HS-5 (cell line): ENCODE measurements at places on chromosomes 6 and 20.

GRCh38 chr6:1535295-1535694 lies 74.4 kb upstream of the FOXC1 start:
- no peak for DNase-seq

- DNase-seq, result peak; percentile 96
Measured at GRCh38 chr20:48015943-48016723, 230.9 kb upstream of the SULF2 start.

- no peak for DNase-seq
Measured at GRCh38 chr6:13419422-13420195, 67.8 kb downstream of the GFOD1 start.

DNA sequence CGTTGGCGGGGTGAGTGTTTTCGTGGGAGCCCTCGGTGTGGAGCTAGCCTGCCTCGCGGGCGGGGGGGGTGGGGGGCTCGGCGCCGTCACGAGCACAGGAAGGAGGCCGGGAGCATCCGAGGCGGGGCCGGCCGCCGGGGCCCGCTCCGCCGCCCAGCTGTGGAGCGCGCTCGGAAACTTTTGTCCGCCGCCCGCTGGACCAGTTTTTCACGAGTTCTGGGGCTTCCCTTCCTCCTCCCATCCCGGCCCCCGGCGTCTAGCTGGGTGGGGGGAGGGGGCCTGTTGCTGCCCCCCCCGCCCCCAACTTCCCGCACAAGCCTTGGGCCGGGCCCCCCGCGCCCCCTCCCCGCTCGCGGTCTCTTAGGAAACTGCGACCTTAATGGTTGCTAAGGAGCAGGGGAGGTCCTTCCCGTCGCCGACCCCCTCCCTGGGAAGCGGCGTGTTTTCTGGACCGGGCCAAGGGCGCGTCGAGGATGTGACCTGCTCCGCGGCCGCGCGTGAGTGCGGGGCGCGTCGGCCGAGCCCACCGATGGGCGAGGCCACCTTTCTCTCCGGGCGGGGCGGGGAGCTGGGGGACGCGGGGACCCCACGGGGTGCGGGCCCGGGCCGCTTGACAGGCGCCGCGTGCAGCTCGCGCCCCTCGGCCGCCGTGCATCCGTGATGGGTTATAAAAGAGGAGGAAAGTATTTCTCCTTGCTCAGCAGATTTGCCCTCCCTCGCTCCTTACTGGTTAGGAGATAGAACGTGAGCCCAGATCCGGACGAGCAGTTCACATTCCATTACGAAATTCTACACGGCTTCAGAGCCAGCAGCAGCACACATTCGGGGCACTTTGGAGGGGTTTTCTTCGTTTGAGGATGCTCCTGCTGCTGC lies 1.4 kb downstream of the RREB1 start:
- DNase-seq, result no peak

DNA sequence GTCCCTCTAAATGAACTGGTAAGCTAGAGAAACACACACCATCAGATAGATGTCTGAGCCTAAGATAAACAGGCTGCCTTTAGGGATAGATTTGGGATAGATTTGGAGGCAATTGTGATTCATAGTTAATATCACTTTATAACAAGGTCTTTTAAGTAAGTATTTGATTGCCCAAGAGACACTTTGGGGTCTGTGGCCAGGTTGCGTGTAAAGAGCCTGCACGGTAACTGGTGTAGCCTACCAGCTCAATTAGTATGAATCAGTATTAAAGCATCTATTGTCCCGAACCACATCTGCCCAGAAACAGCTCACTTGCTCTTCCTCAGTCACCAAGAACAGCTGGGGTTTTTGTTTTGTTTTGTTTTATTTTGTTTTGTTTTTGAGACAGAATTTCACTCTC lies 193.3 kb downstream of the SASH1 start:
- no peak for DNase-seq

- DNase-seq, result no peak
Measured at GRCh38 chr6:22294301-22294700, 2.5 kb downstream of the PRL start.

GRCh38 chr6:111484633-111484930 lies 1.6 kb upstream of the REV3L start:
- DNase-seq, result no peak

DNA sequence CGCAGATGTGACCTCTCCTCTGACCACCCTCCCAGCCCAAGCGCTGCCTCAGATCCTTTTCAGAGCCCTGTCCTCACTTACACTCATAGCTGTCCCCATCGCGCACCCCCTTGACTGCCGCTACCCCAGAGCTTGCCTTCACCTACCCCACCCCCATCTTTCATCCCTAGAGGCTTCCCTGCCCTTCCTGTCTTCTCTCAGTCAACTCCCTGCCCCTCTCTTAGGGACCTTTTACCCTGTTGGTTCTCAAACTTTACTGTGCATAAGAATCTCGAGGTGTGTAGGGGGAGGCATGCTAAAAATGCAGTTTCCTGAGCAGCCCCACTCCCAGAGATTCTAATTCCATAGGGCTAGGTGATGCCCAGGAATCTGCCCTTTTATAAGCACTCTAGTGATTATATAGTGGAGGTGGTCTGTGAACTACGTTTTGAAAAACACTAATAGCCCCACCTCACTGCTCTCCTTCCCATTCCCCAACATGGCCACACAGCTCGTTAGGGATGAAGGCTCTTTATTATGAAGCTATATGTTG lies 725 bp downstream of the TM9SF4 start:
- no peak for DNase-seq

GRCh38 chr6:142712231-142712630 lies 232.7 kb downstream of the HIVEP2 start:
- no peak for DNase-seq

GRCh38 chr6:36998723-36999038 lies 6.8 kb upstream of the FGD2 start:
- no peak for DNase-seq

- no peak for DNase-seq
Measured at GRCh38 chr6:137631323-137631722, 137.1 kb upstream of the OLIG3 start.

DNA sequence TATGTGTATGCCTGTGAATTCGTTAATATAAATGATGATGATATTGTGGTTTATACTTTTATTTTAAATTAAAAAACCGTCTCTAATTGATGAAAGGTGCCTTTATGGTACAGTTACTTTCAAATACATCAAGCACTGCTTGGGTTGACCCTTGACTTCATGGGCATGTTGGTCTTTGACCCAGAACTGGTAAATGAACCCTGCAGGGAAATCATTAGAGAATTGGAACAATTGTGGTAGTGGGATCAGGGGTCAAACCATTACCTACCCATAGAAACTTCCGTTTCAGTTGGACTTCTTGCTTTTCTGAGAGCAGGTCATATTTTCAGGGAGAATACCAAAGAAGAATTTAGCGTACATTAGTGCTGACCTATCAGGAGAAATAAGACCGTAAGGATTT lies 258.0 kb downstream of the TMEM242 start:
- DNase-seq, result no peak

DNA sequence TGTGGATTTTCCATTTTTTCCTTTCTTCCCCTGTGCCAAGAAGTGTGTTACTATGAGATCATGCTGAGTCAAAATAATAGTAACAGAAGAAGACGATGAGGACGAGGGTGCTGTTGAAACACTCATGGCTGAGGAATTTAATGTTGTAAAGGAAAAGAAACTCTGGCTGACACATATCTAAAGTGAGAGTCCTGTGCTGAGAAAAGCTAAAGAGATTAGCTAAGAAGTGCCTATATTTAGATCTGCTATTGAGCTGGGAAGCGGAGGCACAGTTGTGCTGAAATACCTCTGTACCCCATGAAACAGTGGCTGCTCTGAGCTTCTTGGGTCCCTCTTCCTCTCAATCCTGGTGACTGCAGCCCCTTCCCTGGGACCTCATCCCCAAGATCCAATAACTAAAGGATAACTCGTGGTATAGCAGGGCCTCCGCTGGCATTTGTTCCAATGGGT lies 1.1 kb upstream of the SYTL3 start:
- DNase-seq, result peak; percentile 79

DNA sequence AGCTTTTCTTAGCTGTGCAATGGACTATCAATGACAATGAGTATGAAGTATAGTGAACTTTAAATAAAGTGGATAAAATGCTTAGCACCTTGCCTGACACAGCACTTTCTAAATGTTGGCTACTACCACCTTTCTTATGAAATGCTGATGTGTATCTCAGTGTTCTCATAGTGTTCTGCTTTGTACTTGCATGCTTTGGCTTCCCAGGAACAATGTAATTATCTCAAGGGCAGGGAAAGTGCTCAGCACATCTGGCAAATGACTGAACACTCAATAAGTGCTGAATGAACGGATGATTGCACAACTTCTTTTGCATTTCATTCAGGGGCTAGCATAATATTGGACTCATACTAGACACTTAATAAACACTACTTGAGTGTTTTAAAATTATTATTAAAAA lies 28.2 kb upstream of the NOX3 start:
- no peak for DNase-seq

DNA sequence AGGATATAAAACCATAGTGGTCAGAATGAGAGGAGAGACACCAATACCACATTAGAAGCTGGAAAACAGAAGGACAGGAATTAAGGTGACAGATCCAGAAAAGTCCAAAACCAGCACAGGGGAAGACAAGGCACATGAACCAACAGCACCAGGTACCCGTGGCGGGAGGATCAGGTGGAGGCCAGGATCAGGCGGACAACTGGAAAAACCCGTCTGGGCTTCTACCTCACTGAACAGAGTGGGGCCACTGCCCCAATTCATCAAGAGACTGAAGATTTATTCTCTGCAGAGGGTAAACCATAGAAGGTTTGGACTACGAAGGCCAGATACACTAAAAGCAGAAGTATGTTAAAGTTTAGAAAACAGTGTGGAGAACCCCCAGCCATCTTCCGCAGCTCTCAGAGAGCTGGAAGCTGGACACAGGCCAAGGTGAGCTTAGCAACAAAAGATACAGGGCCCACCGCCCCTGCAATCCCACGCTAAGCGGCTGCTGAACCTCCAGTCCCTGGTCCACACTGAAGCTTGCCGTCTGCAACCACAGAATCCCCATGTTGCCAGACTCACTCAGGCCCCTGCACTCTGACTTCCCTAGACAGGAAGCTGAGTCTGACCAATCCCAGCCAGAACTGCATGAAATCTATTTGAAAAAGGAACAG lies 29.9 kb downstream of the ABHD12 start:
- no peak for DNase-seq

DNA sequence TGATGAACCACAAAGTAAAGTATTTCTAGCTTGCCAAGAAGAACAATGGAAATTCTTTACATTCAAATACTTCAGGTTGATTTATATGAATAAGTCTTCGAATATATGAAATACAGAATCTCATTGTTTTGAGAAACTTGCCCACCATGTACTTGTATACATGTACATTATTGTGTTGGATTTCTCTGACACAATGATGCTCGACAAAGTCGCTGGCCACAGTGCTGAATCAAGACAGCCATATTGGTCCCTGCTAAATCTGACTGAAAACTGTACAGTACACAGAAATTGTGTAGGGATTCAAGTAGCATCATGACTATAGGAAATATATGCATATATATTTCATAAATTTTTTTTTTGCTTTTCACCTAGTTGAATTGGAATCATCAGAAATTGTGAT lies 13.1 kb upstream of the LIN28B start:
- DNase-seq, result no peak

GRCh38 chr6:6788394-6789032 lies 200.0 kb downstream of the LY86 start:
- DNase-seq, result no peak

DNA sequence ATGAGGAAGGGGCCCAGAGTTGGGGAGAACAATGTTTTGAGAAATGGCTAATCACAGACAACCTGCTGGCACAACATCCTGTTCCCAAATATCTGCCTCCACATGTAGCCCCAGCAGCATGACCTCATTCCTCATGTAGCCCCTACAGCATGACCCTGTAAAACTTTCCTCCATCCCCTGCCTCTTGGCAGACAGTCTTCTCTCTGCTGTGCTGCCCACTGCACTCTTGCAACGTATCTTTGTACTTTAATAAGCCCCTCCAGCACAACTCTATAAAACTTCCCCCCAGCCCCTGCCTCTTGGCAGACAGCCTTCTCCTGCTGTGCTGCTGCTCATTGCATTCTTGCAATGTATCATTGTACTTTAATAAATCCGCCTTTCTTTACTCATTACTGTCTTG lies 278.8 kb downstream of the HDGFL1 start:
- no peak for DNase-seq

DNA sequence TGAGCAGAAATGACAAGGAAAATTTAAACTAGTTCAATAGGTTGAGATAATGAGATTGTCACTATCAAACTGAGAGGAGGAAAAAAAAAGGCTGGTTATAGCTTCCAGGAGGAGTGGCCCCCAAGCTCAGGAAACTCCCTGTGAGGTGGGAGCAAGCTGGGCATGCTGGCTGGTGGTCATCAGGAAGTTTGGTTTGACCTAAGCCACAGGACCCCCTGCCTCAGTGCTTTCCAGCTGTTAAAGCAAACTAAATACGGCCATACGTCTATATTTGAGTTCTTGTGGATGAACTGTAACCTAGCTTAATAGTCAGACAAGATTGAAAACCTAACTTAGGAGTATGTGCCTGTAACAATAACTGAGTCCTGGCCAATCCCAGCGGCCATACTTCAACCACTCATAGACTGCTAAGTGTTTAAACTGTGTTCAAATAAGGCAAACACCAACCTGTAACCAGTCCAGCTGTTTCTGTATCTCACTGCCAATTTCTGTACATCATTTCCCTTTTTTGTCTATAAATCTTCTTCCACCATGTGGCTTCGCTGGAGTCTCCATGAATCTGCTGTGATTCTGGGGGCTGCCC lies 24.6 kb upstream of the ZBTB24 start:
- DNase-seq, result no peak

- DNase-seq, result no peak
Measured at GRCh38 chr6:32655203-32655710, 11.2 kb downstream of the HLA-DQB1 start.

DNA sequence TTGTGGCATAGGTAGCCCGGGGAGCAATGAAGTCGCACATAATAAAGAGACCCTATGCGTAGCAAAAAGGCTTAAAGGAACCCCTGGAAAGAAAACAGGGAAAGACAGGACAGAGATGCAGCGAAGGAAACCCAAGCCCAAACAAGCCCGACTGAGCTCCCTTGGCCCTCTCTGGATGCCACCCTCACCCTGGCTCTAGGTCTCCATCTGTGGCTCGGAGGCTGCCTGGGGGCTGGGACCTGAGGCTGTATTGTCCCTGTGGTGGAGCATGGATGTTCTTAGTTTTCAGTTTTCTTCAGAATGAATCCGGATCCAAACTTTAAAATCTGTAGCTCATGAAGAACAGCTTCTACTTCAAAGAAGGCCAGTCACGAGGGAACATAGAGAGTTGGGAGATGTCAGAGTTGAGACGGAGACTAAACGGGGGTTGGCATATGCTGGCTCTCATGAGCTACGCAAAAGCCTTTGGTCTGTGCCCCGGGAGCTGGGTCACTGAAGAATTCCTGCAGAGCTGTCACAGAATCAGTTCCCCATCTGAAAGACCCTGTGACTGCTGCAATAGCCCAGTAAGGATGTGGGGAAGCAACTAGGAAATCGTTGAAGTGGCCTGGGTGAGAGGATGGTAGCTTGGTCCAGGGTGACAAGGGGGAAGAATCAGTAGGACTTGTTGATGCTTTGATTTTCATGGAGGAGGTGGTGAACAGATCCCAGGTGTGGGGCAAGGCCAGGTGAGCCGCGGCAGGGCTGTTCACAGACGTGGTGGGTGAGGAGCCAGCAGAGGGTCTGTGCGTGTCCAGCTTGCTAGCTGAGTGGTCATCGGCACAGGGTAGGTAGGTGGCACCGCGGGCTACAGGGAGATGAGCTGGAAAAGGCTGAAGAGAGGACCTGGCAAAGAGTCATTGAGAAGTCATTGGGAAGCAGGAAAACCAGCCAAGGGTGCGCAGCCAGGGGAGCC lies 35.2 kb downstream of the SYNDIG1 start:
- no peak for DNase-seq
